ENCODE measurements at places on chromosomes 1 and 21.

GRCh38 chr1:38454236-38454635, 405.3 kb downstream of the RRAGC start:
- DNase-seq, result no peak

DNA sequence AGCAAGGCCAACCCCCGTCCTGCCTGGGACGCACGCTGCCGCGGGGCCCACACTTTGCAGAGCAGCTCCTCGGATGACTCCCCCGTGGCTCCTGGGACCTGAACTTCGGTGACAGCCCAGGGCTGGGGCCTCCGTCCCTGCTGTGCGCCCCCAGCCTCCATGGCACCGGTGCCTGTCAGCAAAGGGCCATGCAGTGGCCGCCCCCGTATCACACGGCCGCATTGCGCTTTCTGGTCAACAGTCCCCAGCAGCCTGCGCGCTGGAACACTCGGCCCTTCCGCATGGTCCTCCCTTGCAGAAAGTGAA, 18.0 kb downstream of the NADK start:
- DNase-seq, result no peak

GRCh38 chr1:26538480-26539412, 9.2 kb downstream of the RPS6KA1 start:
- no peak for DNase-seq

DNA sequence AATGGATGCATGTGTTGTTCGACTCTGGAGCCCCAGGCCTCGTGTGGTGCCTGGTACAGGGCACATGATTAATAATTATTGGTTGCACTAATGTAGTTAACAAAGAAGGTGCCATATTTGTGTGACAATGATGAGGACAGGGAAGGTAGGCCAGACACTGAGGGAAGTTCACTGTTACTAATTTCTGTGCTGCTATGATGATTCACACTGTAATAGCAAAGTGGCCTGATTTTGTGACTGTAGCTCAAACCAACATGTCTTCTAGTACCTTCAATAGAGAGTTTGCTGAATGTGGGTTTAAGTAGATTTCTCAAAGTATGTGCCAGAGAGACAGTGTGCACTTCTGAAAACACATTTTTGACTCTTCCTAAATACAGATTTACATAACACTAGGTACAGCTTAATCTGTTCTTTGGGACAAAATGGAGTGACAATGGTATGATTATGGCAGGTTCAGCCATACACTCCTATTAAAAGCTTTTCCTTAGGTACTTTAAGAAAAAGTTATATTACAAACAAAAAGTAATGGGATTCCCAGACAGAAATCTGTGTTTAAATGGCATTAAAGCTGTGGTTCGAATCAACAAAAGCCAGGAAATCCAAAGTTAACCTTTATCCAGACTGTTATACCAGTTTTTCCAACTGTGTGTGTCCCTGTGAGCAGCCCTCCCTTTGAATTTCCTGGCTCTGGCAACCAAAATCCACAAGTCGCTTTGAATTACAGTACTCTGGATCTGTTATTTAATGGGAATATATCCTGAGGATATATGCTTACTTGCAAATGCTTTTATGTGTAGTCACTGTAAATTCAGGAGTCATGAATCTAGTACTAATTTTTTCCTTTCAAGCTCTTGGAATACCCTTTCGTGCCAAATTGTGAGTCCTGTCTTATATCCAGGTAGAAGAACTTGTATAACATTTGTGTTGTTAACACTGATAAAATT, 277.1 kb upstream of the SGIP1 start:
- no peak for DNase-seq

DNA sequence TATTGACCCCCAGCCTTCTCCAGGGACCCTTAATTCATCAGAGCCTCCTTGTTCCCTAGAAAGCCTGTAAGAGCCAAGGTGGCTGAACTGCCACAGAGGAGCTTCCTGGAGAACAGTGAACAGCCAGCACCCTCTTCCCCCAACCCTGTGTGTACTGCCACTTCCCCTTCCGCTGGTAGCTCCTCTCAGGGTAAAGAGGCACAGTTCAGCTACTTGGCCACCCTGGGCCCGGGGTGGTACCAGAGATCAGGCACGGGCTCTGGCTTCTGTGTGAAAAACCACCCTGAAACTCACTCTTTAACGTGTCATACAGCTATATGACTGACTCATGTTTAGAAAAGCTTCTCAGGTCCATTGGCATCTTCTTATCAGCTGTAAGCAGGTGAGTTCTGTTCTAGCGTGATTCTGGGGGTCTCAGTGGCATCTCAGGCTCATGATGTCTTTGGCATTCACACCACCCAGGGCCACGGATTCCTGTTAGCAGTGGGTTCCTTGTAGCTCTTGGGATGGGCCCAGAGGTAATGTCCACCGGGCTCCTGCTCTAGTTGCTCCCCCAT, 22.4 kb downstream of the ARMH1 start:
- DNase-seq, result no peak

DNA sequence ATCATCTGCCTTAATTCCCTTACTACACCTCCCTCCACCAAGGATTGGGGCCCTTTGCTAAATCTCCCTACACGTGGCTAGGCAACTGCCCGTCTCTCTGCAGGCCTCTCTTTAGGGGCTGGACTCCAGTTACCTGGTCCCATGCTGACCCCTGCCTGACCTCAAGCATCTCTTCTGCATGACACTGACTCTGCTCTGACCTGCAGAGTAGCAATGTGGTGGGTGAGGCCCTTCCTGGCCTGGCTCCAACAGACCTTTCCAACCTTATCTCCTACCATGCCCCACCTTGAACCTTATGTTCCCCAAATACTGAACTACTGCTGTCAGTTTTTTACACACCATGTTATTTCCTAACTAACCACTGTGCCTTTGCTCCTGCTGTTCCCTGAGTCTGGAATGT, 45.9 kb upstream of the EPS15 start:
- no peak for DNase-seq

GRCh38 chr1:17527036-17527914, 12.2 kb upstream of the ARHGEF10L start:
- no peak for DNase-seq

GRCh38 chr1:157154940-157155514, 16.8 kb upstream of the ETV3 start:
- DNase-seq, result no peak

DNA sequence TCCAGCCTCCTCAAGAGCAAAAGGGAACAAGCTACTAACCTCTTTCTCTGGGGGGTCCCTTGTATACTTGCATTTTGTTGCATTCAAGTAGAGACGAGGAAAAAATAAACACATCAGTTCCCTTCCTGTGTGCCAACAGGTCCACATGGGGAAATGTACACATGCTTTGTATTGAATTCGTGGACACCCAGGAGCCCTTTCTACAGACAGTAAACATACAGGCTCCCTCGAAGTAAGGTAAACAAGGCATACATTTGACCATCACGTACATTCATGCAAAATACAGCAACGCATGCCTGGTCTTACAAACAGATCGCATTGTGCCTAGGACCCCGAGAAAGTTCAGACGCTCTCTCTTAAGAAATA, 1.1 kb downstream of the KCND3 start:
- no peak for DNase-seq

- no peak for DNase-seq
Measured at GRCh38 chr1:194084755-194085154, 898.3 kb upstream of the B3GALT2 start.

DNA sequence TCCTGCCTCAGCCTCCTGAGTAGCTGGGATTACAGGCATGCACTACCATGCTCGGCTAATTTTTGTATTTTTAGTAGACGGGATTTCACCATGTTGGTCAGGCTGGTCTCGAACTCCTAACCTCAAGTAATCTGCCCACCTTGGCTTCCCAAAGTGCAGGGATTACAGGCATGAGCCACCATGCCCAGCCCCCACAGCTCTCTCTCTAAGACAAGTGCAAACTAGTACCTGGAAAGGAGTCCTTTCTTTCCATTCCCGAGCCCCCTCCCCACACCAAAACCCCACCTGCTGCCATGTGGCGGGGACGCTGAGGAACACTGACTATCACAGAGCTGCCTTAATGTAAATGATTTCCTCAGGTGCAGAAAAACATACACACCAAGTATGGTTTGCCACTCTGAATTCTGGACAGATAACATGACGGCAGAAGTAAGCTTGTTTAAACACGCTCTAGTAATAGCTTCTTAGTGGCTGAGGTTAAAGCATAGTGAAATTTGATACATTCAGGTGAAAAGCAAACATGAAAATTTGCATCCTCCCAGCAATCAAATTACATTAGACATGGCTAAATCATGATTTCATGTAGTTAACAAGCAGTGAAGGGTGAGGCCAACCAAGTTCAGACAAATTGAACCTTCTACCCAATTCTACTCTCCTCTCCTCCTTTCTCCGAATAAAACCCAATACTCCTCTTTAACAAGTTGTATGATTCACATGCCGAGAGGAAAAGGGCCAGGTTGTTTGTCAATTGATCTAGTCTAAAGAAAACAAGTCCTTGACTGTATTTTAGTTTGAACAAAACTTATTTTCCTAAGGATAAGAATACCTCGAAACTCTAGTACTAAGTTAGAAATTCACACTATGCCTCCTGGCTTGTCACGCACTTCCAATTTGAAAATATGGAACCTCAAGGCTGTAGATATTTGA, 19.8 kb downstream of the ERRFI1 start:
- no peak for DNase-seq

DNA sequence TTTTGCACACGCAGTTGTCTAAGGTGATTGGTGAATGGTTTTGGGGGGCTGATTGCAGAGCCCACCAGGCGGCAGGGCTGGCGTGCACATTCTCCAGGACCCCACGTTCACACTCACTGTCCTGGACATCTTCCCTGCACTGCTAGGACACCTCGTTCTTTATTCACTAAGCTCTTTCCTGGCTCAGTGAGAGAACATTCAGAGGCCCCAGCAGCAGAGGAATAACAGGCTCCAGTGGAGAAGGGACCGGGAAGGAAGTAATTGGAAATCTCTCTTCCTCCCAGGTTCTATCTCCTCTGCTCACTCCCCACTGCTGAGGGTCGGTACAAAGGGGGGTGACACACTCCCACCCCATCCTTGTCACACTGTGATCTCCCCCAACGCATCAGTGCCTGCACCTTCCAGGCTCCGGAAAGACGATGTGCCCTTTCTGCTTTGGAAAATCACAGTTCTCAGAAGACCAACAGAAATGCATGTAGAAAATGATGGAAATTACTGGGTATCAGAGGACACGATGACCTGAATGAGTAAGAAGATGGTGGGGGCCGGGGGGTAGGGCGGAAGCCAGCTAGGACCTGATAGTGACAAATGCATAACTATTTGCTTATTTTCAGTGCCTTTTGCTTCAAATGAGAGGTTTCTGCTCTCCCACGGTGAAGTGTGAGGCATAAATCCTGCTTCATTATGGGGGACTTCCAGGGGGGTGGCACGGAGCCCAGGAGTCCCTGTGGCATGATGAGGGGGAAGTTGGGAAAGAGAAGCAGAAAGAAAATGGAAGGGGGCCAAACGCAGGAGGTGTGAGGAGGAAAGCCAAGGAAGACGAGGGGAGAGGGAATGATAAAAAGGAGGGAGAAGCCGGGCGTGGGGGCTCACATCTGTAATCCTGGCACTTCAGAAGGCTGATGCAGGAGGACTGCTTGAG, 25.2 kb upstream of the KIF26B start:
- DNase-seq, result no peak

DNA sequence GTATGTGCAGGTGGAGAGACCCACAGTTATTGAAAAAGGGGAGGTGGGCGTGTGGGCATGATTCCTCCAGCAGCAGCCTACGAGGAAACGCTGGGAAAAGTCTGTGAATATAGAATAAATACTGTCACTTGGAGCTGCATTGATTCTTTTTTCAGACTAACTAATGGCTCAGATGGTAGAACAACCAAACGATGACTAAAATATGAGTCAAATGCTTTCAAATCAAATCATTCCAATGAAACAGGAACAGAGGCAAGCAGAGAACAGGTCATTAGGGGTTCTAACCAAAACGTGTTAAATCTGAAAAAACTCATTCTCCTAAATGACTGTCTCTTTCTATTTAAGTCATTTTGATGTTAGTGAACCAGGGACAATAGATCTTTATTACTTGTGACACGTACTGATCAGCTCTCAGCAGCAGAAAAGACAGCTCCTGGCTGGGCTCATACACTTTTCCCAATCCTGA, 35.1 kb upstream of the SEC16B start:
- no peak for DNase-seq

DNA sequence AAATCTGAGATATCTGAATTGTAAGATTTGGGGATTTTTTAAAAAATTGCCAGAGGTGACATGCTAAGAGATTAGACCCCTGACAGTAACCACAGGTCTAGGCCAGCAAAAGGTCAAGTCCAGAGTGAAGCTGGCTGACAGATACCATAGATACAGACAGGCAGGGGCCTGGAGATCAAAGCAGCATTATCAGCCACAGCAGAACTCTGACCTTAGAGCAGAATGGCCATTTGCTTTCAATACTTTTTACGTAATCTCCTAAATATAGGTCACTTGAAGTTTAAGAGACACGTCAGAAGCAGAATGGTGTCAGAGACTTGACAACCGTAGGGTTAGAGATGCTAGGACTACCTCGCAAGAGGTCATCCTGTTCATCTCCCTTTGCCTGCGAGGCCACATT, 40.8 kb upstream of the RXRG start:
- no peak for DNase-seq

DNA sequence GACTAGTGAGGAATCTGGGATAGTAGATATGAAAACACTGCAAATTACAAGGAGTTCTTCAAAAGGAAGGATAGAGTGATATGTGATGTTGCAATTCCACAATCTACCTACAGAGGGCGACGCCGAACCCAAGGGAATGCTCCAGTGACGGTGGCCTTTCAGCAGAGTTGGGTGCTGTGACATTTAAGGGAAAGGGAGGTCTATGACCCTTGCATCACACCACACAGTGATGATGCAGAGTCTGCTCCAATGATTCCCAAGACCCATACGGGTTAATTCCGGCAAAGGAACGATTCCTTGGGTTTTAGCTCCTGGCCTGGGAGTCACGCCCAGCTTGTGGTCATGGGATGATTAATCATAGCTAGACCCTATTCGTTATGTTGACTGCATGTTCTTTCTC, 123.0 kb upstream of the IGSF21 start:
- no peak for DNase-seq

All from GM12878 (cell line).